ENCODE measurements at places on chromosomes 2 and 18.

DNA sequence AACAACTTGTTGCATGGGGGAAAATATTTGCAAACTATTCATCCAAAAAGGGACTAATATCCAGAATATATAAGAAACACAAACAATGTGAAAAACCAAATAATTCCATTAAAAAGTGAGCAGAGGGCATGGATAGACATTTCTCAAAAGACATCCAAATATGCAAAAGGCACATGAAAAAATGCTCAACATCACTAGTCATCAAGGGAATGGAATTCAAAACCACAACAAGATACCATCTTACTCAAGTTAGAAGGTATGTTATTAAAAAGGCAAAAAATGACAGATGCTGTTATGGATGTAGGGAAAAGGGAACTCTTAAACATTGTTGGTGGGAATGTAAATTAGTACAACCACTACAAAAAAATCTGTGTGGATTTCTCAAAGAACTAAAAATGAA is 396.5 kb downstream of the CCDC85A start:
- DNase-seq = no peak

- no peak for DNase-seq
Observed at GRCh38 chr2:216944733-216945132, 84.9 kb upstream of the TNP1 start.

GRCh38 chr2:196174404-196174803 is 3.0 kb upstream of the STK17B start:
- no peak for DNase-seq

- no peak for DNase-seq
Observed at GRCh38 chr2:196208915-196209314, 37.5 kb upstream of the STK17B start.

DNA sequence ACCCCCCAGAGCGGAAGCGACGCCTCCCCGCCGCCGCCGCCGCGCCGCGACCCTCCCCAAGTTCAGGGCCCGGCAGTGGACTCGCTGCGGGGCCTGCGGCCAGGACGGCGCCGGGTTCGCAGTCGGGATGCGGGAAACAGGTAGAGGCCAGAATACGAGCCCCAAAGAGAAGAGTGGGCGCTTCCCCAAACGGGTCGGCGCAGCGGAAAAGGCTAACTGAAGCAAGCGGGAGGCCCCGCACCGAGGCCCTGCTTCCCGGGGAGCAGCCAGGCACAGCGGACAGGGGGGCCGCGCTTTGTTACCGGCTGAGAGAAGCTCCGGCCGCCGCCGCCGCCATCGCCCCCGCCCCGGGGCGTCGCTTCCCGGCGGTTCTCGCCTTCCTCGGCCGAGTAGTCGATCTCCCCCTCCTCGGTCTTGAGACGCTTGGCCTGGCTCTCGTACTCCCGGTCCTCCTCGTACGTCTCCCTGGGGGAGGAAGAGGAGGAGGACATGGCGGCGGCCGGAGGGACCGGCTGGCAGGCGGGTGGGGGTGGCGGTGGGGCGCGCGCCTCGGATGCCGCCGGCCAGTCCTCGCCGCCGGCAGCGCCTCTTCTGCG is 494 bp downstream of the HNRNPLL start:
- DNase-seq = no peak

GRCh38 chr2:165294912-165295311 is 55.7 kb downstream of the SCN2A start:
- no peak for DNase-seq

DNA sequence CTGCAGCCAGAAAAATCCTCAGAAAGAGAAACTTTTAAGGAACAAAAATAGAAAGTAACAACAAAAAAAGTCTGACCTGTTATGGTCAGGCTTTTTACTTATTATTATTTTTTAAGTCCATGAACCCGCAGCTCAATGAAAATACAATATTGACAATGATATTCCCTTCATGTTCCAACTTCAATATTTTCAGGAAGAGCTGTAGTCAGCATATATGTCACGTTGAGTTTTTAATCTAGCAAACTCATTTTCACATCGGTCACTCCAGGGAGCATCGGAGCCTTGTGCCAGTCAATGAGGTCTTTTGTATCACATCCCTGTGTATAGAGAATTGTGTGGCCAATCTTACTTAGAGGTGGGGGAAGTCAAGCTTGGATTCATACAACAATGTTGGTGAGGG is 568.4 kb upstream of the GCFC2 start:
- DNase-seq = no peak

Data from activated CD4-positive, alpha-beta T cell treated with anti-CD3 and anti-CD28 coated beads for 24 hours (primary cell).